Stimulated activated CD4-positive, alpha-beta T cell treated with anti-CD3 and anti-CD28 coated beads, Interleukin-12 subunit alpha, Interleukin-12 subunit beta, amount 100 ng/mL, for 24 hours (primary cell): ENCODE measurements at places on chromosomes 2 and 18.

DNA sequence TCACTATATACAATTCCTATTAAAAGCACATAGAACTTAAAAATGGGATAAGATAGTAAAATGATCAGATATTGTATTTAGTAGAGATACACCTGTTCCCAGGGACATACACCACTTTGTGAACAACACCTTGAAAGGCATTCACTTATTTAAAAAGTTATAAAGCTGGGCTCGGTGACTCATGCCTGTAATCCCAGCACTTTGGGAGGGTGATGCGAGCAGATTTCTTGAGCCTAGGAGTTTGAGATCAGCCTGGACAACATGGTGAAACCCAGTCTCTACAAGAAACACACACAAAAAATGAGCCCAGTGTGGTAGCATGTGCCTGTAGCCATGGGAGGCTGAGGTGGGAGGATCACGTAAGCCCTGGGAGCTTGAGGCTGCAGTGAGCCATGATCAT is 90.9 kb downstream of the RAPGEF4 start:
- DNase-seq: no peak

GRCh38 chr2:98020992-98021713 is 25.4 kb upstream of the TMEM131 start:
- no peak for DNase-seq

DNA sequence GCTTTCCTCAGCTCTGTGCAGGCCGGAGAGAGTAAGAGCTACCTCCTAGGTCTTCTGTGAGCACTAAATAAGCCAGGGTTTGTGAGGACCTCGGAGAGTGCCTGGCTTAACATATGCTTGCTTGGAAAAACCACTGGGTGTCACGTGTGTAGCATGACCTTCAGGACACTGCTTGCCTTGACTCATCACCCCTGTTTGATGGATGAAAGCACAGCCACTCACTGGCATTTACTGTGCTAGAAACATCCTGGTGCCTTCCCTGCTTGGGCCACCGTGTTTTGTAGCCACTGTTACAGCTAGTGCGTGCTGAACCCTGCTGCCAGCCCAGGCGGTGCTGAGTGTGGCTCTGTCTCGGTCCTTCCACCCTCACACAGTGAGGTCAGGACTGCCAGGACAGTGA is 34.8 kb upstream of the ITM2C start:
- DNase-seq: no peak

- no peak for DNase-seq
These were observed 16.5 kb downstream of the BOK start for GRCh38 chr2:241574911-241575623.

DNA sequence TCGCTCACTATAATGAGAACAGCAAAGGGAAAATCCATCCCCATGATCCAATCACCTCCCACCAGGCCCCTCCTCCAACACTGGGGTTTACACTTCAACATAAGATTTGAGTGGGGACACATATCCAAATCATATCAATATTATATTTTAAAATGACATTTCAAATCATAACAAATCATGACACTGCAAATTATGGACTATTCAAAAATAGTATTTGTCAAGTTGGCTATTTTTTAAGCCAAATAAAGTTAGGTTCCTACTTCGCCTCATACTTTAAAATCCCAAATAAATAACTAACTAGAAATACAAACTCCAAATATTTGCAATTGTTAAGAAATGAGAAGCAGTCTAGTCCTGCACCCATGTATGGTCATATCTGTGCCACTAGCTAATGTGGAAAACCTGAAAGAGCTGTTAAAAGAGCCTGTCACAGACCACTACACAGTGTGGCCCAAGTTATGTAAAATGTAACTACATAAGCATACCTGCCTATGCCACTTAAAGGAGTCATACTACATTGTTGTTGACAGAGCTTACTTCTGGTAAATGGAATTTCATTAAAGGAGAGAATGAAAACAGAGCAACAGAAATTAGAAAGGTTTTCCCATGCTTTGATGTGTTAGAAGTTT is 334.7 kb upstream of the GULP1 start:
- no peak for DNase-seq

- DNase-seq: peak; percentile 24
These were observed at the start of gene CLASP1 for GRCh38 chr2:121649149-121649595. Gene CLASP1, minus strand, starts transcription at chr2:121649462. Its CDS starts 43,567 bp downstream, at chr2:121605895.

DNA sequence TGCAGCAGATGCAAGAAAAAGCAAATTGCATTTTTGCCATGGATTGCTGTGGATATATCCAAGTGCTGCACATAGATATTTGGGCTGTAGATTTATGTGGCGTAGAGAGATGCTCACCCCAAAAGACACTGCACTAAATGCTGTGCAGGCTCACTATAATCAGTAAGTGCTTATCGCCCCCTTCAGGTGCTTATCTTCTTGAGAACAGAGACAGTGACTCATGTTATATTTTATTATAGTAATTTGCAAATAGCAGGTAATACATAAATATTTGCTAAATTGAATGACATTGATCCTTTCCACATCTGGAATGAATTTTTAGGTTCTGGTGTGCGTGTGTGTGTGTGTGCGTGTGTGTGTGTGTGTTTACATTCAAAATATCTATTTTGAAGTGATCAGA is 36.8 kb upstream of the PLEKHM3 start:
- DNase-seq: no peak

DNA sequence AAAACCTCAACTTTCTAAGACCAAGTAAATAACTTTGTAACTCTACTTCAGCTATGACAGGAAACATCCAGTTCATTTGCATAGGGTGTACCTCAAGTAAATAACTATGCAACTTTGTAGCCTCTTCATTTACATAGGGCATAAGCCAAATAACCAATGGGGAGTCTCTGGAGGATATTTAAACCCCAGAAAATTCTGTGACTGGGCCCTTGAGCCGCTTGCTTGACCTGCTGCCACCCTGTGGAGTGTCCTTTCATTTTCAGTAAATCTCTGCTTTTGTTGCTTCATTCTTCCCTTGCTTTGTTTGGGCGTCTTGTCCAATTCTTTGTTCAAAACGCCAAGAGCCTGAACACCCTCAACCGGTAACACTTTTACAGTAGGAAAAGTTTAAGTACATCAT is 1112.7 kb upstream of the NRXN1 start:
- DNase-seq: no peak

GRCh38 chr2:118300832-118301231 is 212.6 kb downstream of the INSIG2 start:
- DNase-seq: no peak

DNA sequence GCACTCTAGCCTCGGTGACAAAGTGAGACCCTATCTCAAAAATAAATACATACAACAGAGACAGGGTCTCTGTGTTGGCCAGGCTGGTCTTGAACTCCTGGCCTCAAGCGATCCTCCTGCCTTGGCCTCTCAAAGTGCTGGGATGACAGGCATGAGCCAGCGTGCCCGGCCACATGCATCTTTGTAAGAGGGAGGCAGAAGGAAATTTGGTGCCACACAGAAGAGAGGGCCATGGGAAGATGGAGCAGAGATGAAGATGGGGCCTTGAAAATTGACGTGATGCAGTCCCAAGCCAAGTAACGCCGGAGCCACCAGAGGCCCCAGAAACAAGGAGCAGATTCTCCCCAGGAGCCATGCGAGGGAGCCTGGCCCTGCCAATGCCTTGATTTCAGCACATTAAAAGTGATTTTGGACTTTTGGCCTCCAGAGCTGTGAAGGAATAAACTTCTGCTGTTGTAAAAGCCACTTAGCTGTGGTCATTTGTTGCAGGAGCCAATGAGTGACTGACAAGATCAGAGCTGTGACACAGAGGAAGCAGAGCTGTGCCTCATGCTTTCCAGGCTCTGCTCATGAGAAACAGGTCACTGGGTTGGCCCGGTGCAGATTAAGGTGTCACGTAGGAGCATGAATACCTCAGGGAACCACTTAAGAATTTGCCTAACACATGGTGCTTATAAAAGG is 2.7 kb upstream of the SLC66A2 start:
- no peak for DNase-seq

DNA sequence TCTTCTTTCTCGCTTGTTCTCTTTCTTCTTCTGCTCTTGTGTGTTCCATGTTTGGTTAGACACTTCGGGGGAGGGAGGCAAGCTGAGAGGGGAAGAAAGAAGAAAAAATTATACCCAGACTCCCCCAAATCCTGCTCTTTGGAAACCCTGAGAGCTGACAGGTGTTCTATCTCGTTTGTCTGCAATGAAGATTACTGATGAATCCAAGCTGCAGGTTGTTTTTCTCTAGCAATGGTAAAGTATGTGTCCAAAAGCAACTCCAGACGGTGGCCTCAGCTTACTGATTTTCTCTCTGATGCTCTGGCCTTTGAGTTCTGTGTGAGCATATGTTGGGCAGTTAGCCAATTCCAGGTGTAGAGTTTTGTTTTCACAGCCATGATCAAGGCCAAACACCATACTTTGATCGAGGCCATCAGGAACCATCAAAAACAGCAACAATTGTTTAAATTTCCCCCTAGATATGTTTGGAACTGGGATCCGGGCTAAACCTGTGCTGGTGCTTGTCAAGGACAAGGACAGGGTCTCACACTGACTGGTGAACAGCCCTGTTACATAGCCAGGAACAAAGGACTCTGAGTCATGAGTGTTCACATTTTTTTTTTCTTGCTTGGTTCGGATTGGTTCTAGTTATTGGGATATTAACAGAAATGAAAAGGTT is 142.0 kb downstream of the PRKCE start:
- no peak for DNase-seq

DNA sequence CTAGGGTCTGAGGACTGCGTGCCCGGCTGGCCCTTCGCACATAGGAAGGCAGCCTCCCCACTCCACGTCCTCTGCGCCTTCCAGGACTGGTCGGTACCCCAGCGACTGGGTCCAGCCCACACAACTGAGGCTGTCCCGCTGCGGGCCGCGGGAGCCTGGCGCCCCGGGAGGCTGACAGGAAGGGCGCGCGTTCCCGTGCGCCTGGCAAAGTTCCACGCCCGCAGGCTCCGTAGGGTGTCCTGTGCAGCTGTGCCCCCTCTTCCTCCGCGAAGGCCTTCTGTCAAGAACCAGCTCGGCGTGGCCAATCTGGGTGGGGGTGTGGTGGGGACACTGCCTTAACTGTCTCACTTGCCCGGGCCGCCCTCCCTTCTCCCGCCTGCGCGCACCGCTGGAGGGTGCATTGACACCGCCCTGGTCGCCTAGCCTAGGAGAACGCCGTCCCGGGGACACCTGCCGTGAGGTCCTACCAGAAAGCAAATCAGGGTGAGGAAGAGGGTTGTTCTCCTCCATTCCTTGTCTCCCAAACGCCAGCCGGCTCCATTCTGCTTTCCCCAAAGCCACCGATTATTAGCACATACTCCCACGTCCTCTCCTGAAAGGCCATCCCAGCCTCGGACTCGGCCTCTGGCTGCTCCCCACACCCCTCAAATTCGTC is 618 bp upstream of the LYPD1 start:
- DNase-seq: no peak

DNA sequence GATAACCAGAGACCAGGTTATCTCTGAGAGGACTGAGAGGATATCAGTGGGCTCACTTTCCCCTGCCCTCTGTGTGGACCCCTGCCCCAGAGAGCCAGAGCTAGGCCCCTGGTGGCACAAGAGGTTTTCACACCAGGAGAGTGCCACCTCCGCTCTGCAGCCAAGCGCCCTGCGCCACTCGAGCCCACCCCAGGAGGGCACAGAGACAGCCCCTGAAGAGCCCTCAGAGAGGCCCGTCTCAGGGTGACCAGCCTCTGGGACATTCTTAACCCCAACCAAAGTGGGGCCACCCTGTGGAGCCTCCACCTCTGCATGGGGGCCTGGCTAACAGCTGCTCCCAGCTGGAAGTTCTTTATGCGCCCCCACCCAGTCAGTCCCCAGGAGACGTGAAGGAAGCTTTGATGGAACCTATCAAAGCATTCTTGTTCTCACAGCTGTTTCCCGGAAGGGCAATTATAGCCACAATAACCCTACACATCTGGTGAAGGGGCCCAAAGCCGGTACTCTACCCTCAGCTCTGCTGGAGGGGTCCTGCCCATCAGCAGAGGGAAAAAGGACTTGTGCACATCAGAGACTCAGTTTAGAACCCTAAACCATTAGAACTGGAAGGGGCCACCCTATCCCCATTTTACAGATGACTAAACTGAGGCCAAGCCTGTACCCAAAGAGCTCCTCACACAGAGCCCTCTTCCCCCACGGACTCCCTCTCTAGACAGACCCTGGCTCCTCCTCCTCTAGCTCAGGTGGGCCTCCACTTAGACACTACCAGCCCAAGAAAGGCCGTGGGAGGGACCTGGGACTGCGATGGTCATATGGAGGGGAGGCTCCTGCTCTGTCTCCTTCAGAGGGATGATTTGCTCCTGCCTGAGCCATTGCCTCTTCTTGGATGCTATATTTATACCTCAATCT is 101.1 kb downstream of the ZFP36L2 start:
- no peak for DNase-seq

DNA sequence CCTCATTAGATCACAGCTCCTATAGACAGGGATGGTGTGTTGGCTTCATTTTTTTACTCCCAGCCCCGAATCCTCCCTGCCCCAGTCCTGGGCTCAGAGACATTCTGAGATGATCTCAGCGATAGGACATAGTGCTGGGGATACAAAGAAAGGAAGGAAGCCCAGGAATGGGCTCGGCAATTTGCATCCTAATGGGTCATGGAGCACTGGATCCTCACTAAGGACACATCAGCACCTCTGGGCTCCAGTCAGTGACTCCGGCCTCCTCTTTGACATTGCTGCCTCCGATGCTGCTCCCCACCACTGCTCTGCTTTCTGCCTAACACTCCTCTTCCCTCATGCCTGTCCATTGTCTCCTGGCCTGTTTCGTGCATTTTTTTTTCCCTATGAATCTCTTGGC is 489.1 kb downstream of the STK39 start:
- no peak for DNase-seq

DNA sequence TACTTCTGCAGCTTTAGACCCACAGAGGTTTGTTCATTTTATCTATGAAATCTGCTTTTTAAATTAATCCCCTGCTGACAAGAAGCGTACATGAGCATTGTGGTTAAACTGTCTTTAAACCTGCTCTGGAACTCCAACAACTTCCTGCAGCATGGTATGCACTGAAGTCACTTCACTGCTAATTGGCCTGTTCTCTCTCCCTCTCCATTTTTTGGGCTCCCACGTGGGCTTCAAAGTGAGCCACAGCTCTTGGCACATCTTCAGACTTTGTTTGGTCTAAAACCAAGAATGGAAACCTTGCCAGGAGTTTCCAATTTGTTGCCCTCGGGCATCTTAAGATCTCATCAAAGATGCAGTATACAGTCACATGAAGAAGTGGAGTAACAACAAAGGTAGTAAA is 311.4 kb downstream of the LRRTM1 start:
- DNase-seq: no peak

DNA sequence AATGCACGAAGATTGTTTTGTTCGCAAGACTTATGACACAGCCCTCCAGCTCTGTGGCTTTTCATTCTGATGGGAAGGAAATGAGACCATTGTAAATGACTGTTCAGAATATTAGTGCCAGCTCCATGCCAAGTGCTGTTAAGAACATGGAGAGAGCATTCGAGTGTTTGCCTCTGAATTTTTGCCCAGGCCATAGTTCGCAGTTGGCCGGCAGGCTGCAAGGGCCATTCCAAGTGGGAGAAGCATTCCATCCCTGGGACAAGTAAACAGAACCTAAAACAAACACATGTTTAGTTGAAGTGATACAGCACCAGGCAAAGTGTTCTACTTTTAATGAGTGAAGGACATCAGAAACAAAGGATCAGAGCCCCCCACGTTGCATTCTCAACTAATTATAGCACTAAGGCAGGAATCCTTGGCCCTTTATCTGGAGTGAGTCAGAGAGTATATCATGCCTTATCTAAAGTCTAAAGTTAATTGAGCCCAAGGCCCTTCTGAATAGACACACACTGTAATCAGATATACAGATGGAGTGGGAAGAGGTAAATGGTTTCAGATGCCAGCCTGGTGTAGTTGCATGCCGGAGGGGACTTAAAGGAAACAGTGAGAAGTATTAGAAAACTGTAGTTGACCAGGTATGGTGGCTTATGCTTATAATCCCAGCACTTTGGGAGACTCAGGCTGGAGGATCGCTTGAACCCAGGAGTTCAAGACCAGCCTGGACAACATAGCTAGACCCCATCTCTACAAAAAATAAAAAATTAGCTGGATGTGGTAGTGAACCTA is 53.3 kb downstream of the NEDD4L start:
- no peak for DNase-seq
